ENCODE measurements at places on chromosomes 3 and 15.

- DNase-seq = no peak
These were observed 798 bp downstream of the GCHFR start for GRCh38 chr15:40764629-40765103.

GRCh38 chr3:127925384-127925783, 10.4 kb downstream of the KBTBD12 start:
- DNase-seq = no peak

- no peak for DNase-seq
These were observed 50.1 kb upstream of the MCF2L2 start for GRCh38 chr3:183478501-183478900.

- DNase-seq = no peak
These were observed 37.4 kb downstream of the THBS1 start for GRCh38 chr15:39618063-39618823.

DNA sequence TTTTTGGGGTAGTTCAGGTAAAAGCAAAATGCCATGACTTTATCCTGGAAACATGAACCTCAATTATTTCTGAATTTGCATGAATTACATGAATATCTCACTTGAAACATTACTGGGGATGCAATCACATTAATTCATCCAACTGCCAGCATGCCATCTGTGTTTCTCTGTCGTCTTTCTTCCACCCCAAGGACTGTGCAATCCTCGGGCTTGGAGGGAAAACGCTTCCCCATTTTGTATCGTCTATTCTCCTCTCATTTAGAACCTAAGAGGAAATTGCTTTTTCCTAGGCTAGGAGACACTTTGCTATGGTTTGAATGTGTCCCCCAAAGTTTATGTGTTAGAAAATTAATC, 109.4 kb downstream of the SQOR start:
- DNase-seq = no peak

DNA sequence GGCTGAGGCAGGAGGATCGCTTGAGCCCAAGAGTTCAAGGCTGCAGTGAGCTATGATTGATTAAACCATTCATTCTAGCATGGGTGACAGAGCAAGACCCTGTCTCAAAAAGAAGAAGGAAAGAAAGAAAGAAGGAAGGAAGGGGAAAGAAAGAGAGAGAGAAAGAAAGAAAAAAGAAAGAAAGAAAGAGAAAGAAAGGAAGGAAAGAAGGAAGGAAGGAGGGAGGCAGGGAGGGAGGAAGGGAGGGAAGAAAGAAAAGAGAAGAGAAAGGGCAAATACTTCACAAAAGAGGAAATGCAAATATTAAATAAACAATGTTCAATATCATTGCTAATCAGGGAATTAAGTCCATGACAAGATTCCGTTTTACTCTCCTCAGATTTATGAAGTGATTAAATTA, 4.0 kb upstream of the KIF7 start:
- DNase-seq = no peak

DNA sequence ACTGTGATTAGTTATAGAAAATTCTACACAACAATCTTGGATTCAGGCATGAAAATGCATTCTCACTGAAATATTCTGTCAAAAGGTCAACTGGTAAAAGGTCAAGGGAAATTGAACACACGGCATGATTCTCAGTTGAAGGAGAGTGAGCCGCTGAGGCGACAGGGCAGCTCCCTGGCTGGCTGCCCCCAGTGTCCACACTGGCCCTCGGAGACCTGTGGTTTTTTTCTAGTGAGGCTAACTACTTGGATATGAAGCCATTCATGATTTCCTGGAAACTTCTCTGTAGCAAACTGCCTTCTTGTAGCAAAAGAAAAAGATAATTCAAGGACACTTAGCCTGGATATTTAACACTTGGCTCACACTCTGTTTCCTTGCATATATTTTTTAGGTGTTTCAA, 37.2 kb downstream of the AADACL2 start:
- DNase-seq = no peak

- DNase-seq = no peak
These were observed 130.9 kb downstream of the DLG1 start for GRCh38 chr3:197167549-197167948.

DNA sequence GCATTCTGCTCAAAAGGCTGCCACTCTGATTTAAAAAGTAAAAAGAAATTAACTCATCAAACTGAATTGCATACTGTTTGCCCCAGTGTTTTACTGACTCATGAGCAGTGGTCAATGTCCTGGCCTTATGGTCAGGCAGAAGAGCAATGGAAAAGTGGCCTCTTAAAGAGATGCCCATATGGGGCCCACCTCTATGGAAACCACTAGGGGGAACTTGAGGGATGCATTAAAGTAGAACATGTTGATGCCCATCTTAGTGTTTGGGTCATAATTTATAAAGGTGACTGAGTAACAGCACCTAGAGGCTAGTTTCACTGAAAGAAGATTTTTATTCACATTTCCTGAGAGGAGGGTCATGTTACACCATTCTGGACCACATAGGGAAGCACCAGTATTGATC, 66.5 kb upstream of the RNU6-1 start:
- no peak for DNase-seq

GRCh38 chr3:122456074-122456473, 40.2 kb upstream of the WDR5B start:
- DNase-seq = no peak

GRCh38 chr15:46280762-46281542, 646.1 kb downstream of the SQOR start:
- DNase-seq = no peak

- no peak for DNase-seq
These were observed 85.1 kb upstream of the PIAS1 start for GRCh38 chr15:67968966-67969365.

DNA sequence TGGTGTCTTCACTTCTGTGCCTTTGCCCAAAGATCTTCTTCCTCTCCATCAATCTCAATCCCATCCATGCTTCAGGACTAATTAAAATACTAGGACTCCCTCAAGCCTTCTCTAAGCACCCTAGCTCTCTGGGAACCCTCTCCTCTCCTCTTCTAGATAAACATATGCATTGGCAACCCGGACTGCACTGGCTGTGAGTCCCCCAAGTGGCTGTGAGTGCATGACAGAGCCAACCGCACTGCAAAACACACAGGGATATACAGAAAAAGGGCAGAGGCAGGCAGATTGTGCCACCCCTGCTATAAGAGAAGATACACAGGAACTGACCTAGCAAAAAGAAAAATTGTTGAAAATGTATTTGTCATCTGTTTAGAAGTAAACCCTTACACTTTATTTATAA, 457.1 kb downstream of the MFSD1 start:
- no peak for DNase-seq

DNA sequence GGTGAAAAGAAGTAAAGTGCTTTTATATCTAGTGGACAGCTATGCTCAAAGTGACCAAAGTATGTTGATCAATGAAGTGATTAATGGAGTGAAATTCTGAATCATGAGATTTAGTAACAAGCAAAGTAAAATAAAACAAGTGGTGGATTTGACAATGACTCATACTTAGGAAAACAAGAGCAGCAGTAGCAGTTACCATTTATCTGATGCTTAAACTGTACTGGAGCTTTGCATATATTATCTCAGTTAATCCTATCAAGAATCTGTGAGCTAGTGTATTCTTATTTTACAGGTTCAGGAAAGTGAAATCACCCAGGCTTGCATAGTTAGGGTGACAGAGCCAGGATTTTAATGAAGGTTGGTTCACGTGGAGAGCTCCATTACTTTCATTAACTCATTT, 50.6 kb upstream of the SPATA16 start:
- DNase-seq = no peak

DNA sequence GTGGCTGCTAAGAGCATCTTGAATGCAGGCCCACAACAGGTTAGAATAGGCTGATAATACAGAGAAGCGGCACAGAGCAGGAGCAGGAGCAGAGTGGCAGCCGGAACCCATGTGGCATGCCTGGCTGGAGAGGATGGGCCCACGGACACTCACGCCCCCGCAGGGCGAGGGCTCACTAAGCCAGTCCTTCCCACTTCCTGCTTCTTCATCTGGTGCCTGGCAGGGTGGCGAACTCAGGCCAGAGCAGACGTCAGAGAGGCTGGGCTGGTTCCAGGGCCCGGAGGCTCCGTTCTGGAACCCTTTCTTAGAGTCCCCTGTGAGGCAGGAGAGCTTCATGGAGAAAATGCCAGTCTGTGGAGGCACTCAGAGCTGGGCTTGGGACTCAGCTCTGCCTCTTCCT, 195.1 kb downstream of the NTRK3 start:
- DNase-seq = no peak

DNA sequence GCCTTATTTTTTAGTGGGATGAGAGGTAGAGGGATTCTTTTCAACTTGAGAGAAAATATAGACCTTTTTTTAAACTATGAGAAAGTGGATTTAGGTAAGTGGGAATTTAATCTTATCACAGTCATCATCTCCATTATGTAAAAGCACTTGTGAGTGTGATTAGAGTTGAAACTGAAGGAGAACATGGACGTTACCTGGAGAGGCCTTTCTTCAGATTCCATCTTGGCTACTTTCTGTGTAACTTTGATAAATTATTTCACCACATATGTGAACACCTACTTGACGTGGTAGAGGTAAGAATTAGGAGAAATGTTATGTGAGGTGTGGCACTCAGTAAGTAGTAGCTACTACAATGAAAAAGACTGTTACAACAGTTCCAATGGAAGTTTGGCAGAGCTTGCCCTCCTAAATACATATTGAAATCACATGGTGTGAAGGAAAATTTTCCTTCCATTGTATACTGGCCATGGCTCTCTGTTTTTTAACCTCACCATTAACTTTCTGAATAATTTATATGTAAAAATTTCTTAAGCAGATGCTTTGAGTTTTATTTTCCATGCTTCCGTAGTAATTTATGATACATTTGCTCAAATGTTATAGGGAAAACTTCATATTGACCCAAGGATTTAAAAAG, 193.3 kb downstream of the FNDC3B start:
- no peak for DNase-seq

GRCh38 chr3:70250492-70250891, 61.9 kb downstream of the MDFIC2 start:
- no peak for DNase-seq

DNA sequence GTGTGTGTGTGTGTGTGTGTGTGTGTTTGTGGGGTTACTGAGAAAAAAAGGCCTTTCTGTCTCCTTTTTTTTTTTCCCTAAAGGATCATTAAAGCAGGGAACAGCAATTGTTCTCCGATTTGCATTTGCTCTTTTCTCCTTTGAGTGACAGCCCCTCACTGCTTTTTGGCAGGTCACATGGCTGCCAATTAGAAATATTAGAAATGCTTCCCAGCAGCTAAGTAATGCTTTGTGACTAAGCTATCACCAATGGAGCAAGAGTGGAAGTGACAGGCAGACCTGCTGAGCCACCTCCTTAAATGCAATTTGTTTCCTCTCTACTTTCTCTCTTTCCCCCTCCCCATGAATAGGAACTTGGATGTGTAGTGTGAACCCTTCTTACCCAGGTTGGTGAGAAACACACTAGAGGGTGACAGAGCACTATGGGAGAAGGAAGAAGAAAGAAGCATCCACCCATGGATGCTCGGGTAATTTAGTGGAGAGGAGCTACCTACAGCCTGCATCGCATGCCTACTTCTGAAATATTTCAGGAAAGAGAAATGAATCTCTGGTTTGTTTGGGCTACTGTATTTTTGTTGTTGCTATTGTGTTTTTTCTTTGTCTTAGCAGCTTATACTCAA, 165.2 kb upstream of the PDZRN3 start:
- DNase-seq = no peak

DNA sequence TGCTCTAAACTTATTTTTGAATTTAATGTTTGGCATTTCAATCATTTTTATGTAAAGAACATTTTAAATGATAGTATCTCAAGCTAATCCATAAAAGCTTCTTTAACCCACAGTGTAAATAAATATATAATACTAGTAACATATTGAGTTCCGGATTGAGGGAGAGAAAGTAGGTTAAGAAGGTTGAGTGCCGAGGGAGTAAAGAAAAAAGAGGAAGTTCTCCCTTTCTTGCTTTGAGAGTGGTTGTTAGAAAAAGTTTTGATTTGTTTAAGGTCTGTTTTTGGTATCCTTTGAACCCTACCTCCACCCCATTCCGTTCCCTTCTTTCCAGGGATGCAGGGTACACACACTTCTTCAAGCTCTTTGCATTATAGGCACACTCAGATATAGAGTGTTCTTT, 130.8 kb downstream of the VPS8 start:
- DNase-seq = no peak

DNA sequence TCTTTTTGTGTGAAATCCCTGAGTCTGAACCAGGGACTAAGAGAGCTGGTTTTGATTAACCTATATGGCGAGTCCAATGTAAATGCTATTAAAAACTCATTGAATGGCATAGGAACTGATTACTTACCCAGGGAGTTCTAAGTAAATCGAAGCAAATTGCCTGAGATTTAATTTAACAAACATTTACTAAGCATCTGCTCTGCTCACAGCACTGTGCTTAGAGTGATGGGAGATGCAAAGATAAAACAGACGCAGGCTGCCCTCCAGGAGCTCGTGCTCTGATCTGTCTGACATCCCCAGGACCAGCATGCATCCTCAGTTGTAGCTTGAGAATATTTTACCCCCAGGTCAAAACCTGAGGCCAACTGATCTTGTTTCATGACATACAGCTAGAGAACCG, 247.9 kb downstream of the NR2F2 start:
- DNase-seq = no peak

GRCh38 chr3:69161587-69162307, 39.4 kb upstream of the LMOD3 start:
- peak; percentile 13 for DNase-seq

- no peak for DNase-seq
These were observed 2.3 kb downstream of the SH3BP5 start for GRCh38 chr3:15330031-15330596.

DNA sequence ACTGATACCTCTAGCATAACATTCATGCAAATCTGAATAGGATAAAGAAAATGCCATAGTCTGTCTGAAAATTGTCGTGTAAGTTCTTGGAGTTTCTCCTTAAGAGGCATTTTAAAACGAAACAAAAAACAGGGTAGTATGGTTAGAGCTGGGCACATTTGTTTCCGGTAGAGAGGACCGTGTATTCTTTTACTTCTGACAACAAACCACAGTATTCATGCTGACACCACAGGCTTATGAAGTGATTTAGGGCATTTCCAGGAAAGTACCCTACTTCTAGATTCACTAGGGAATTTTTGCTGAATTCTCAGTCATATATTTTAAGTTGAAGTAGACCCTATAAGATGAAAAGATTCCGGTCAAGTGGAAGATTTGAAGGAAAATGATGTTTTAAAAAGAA, 541.3 kb downstream of the UNC13C start:
- DNase-seq = no peak

DNA sequence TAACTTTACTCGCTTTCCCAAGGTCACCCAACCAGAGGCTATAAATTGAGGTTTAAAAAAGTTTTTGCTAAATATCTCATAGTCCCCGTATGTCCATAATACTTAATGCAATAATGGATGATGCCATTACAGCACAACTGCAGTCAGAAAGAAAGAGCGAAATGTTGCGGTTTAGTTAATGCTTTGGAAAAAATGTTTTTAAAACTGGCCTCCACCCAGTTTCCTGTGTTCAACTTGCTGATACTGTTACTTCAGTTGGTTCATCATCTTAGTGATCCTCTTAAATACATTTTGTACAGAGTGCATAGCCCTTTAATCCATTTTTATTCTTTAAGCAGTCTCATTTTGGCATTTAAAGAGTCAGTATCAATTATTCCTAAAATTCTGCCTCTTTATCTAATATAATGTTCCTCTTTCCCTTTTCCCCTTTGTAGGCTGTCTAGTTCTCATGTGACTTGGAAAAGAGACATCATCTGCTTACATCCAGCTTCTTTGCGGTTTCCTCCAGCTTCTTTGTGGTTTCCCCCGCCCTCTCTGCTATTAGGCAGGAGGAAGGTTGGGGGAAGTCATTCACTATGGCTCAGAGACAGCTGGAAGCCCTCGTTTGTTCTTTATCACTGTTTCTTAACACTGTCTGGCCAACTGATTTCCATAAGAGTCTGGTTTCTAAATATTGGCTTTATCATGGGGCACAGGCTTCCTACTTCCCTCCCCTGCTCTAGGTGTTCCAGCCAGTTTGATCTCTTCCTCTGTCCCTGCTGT, 154.3 kb downstream of the GOLIM4 start:
- no peak for DNase-seq

Measured in GM06990 (cell line).